Bone marrow (tissue), 2 donors: ENCODE measurements at places on chromosomes 6 and 20.
A peak's percentile ranks its signal among the peaks of the same experiment; 100 is the strongest.

- no peak for DNase-seq
These were observed 145.8 kb downstream of the COL9A1 start for GRCh38 chr6:70157086-70157485.

DNA sequence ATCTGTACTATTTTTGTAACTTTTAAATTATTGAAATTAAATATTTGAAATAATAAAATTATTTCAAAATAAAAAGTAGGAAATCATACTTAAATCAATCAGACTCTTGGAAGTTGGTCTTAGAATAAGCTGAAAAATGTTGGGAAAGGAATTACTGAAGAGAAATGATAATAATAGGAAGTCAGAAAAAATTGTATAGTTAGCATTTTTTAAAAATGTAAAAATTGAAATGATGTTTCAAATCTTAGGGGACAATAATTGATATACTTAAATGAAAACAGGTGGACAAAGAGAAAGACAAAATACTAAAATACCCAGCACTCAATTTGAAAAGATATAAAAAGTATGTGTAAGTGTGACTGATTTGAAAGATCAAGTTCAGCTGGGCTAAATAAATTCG is 186.1 kb downstream of the BMP2 start:
- no peak for DNase-seq

DNA sequence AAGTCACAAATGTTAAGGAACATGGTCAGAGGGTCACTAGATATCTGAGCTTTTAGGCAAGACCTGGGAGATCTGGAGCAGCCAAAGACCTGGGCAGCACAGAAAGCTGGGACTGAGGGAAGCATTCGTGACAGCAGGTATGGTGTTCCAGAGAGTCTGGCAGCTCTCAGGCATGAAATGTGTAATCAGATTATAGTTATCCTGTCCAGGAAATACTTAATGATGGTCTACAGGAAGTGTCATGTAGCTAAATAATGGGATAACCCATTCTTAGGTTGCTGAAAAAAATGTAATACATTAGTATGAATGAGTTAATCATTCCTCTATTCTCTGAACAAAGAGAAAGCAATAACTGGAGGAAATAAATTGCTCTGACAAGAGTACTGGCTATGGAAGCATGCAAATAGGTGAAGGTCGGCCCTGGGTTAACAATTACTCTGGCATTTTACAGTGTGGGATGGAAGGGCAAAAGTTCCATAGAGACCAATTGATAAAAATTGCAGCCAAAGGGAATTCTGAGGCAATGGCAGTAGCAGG is 740.5 kb downstream of the CBLN4 start:
- no peak for DNase-seq

DNA sequence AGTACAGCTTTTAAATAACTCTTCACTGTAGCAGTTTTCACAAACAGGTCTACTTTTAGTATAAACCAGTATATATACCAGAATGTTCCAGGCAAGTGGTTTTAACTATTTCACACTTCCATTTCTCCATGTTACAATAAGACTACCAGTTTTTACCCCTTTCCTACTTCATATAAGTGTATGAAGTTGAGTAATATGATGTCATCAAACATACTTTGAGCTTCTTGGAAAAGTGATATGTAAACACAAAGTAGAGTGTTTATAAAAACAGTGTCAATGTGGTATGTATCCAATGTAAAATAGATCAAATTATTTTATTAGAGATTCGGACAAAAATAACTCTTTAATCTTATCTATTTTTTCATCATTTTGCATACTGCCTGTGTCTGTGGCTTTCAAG is 2.5 kb upstream of the PAQR8 start:
- no peak for DNase-seq

DNA sequence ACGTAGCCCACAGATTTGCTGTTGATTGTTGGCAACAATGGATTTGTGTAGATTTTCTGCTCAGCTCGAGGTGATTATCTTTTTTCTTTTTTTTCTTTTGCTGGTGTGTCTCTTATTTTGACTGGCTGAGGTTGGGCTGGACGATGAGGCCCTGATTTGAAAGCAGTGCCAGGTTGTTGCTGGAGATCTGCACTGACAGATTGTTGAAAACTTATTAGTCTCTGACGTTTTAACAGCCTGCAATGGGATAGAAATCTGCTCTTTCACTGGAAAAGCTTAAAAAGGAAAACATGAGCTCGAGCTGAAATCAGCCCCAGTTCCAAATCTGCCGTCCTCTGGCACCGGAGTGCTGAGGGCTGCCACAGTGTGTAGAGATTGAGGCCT is 87.7 kb downstream of the PDE7B start:
- DNase-seq: no peak

- DNase-seq: no peak
These were observed 138.2 kb upstream of the ARMC2 start for GRCh38 chr6:108710030-108710429.

DNA sequence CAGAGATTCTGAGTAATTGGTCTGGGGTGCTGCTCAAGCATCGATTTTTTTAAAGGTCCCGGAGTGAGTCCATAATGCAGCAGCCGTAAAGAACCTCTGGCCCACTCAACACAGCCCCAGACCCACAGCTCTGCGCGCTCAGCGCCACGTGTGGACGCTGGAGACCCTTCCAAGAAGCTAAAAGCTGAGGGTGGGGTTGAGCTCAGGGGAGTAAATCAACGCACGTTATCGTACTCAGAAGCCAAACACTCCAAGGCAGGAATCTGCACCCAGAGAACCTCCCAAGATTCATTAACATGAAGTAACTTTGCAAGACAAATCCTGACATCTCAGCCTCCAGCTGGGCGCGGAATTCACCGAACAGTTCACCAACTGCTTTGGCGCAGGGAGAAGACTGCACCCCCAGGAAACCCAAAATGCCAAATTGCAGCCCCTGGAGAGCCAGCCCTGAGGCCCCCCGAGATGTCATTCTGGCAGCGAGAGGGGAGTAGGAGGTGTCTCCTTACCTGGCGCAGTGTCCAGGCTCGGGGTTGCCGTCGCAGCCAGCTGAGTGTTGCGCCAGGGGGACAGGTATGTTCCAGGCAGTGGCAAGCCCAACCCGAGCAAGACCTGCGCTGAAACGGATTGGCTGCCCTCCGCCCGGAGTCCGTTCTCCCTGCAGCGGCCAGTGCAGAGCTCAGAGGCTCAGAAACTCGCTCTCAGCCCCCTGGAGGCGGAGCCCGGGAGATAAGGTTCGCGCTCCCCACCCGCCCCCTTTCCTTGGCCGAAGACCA is at the start of gene COL21A1:
Gene COL21A1 (minus strand): TSS at position 700 of the 773 bp plus-strand sequence. CDS start 64,962 bp downstream, outside the sequence.
- no peak for DNase-seq

GRCh38 chr6:158321960-158322359 is 9.7 kb downstream of the TULP4 start:
- no peak for DNase-seq

DNA sequence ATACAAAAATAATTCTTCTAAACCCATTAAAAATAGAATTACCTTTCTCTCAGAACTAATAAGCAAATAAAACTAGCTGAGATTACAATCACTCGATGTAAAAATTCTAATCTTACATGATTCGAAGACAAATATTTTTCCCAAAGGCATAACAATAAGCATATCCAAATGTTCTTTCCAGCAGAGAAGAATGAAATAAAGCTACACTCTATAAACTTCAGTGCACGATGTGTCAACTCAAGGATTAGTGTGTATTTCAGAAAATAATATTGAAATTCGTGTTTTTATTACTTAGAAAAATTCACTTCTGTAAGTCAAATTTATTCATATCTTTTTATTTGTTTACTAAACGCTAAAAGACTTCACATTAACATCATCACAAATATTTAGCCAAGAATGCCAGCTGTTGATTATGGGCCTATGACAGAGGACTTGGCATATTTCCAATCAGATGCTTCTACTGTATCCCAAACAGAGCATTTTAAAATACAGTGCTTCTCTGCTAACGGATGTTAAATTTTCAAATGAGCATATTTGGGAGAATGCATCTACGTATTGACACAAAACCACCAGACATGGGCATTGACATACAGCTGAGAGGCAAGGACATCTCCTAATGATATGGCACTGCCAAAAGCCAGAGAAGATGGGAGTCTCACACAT is 54.7 kb upstream of the PDE7B start:
- DNase-seq: no peak

GRCh38 chr6:55943329-55943728 is 67.9 kb upstream of the BMP5 start:
- DNase-seq: no peak

GRCh38 chr6:121389419-121389818 is 46.0 kb upstream of the GJA1 start:
- no peak for DNase-seq

DNA sequence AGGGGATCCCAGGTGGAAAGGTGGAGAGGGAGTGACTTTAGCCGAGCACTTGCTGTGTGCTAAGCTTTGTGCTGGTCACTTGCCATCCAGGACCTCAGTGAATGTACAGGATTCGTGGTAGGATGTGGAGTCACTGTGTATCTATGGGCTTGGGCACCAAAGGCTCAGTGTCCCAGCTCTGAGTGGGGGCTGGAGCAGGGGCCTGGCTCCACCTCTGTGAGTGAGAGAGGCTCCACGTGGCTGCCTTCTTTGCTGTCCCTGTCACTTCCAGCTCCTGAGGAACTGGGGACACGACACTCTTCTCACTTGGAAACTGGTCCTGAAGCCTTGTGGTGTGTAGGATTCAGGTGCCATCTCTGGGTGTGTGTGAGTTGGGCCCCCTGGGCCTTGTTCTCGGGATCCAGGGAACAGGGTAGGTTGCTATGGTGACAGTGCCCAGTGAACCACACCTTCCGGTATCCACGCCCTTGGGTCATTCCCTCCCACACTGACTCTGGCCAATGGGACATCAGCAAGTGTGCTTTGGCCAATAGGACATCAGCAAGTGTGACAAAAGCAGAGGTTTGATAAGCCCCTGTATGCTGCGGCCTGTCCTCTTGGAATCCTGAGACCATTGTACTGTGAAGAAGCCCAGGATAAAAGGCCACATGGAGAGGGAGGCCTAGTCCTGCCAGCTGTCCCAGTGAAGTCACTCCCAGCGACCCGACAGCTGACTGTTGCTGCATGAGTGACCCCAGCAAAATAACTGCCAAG is 87.7 kb downstream of the CDH22 start:
- DNase-seq: no peak

- DNase-seq: no peak
These were observed 205.1 kb upstream of the GMDS start for GRCh38 chr6:2450546-2450945.

DNA sequence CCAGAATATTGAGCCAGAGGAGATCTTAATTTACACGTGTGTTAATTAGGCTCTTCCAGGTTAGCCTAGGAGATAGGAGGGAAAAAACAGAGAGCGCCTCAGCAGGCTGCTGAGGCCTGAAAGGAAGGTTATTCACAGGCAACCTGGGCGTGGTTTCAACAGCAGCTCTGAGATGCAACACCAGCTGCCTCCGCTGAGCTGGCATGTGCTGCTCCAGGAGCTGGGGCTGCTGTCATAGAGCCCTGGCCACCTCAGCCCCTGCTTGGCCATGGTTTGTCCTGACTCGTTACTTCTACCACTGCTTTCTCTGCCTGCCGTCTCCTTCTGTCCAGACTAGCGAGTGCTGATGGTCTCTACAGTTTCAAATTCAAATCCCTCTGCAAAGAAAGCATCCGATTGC is 32.4 kb upstream of the RPP40 start:
- DNase-seq: peak; percentile 31

DNA sequence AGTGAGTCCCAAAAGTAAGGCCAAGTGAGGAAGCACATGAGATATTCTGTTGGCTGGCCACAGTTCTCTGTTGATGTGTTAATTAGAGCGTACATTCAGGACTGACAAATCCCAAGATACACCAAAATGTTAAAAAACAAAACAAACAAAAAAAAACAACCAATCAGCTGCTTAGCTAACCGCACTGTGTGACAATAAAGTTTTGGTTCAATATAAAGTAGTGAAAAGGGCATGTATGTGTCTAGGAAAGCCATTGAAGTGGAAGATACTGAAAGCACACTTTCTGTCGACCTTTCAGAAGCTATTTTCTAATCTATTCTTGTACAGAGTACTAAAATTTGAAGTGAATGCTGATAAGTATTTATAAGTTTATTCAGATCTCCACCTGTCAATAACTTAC is 26.1 kb downstream of the NHLRC1 start:
- no peak for DNase-seq

- DNase-seq: no peak
These were observed 91.3 kb downstream of the FILIP1 start for GRCh38 chr6:75402296-75402695.

DNA sequence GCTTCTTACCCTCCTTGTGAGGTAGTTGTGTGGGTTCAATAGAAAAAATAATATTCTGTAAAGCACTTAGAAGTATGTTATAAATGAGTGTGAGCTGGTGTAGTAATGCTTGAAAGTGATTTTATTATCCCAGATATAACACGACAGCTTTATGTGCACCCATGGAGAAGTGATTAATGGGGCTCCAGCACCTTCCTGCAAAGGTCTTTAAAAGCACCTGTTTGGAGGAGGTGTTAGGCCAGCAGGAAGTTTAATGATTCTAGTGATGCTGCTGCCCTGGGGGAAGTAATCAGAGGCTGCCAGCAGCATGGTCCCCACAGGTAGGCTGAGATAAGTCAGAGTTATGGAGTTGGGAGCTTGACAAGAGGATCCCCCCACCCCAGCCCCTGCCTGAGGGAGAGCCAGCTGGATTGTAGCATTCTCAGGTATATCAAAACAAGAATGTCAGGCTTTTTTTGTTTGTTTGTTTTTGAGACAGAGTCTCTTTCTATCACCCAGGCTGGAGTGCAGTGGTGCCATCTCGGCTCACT is 166.3 kb downstream of the PHACTR1 start:
- DNase-seq: no peak

GRCh38 chr6:157928428-157928827 is 53.2 kb upstream of the SYNJ2 start:
- DNase-seq: no peak
